Activated CD4-positive, alpha-beta memory T cell treated with anti-CD3 and anti-CD28 coated beads, Interleukin-2, amount 10 ng/mL, durations not matched to agents 7 days and 5 days (primary cell): ENCODE measurements at places on chromosomes 1 and 21. TPM values are rescaled to one million over a fixed set of nuclear protein-coding genes. Genes with fewer than 3 reads are reported as not detected.
A peak's percentile ranks its signal among the peaks of the same experiment; 100 is the strongest.

DNA sequence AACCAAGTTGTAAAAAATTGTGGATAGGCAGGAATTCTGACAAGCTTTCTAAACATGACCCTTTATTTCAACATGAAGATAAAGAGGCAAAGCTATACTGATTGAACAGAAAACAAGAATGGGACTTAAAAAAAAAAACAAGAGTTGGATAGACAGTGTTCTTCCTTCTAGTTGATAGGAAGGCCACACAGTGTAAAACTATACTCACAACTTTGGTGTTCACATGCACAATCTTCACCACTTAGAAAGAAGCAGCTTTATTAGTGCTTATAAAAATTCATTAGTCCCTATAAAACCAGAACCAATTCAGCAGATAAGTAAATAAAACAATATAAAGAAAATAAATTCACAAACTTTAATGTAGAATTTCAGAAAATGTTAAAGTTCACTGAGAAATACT, 101.8 kb downstream of the AKT3 start:
- H3K4me3 ChIP-seq, result no peak overlapping the region
- H3K4me1 ChIP-seq, result no peaks in the 10 kb centered on the region
- H3K27me3 ChIP-seq, result no peaks in the 10 kb centered on the region
- no peak for DNase-seq
- H3K36me3 ChIP-seq, result peaks cover 4% of the 10 kb centered on the region

DNA sequence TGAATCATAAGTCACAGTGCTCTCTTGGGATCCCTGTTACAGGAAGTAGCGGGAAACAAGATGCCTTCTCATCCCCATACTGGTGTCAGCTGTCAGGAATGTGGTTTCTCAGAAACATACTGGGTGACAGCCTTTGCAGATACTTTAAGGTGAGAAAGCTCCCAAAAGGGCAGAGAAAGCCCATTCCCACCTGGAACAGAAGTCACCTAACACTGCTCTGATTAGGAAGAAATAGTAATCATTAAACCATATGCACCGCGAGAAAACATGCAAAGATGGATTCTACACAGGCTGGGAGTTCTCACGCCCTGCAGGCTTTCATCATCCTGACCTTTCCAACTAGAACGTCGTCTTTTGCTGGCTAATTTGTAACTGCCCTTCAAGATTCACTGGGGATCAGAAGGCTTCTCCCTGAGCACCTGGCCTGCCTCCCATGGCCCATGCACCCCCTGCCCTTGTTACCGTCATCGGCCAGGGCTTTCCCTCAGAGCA, 46.2 kb upstream of the SLC44A3 start:
- no peak overlapping the region for H3K27ac ChIP-seq
- peaks cover 5% of the 10 kb centered on the region for H3K27me3 ChIP-seq
- H3K4me1 ChIP-seq, result no peaks in the 10 kb centered on the region
- no peaks in the 10 kb centered on the region for H3K36me3 ChIP-seq

DNA sequence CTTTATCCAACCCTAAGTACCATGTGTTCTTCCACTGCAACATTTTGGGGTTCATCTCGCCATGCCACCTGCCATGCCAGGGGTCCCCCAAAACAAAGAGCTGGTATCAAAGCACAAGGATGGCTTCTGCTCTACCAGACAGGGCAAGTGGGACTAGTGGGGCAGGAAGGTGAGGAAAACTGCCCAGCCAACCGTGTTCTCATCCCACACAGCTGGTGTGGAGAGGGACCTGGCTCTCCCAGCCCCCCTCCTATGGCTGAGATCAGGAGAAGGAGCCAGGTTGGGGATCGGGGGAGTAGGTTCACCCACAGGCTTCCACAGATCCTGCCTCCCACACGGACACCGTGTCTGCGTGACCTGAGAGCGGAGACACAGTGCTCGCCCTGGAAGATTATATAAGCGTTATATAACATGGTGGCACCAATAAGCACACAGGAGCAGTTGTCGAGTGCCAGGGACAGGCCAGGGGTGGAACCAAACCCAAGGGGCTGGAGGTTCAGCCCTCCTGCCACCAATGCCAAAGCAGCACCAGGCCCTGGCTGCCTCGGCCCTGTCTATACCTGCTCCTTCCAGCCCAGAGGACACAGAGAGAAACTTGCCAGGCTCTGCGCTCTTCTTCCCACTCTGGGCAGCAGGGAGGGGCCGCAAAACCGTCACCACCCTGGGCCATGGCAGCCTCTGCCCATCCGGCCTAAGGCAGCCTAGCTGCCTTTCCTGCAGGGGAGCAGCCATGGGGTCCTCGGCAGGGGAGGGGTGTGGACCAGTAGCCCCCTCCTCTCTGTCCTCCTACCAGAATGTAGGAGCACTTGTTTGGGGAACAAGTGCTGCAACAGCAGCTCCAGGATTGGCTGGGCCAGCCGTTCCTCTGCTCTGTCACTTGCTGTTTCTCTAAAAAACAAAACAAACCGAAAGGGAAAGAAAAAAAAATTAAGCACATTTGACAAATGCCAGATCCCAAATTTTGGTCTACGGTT, 43.5 kb downstream of the CD34 start:
- DNase-seq, result peak; percentile 48
- H3K4me3 ChIP-seq, result peak overlapping the region; percentile 93
- H3K27me3 ChIP-seq, result no peaks in the 10 kb centered on the region
- peak overlapping the region; percentile 91 for H3K27ac ChIP-seq

DNA sequence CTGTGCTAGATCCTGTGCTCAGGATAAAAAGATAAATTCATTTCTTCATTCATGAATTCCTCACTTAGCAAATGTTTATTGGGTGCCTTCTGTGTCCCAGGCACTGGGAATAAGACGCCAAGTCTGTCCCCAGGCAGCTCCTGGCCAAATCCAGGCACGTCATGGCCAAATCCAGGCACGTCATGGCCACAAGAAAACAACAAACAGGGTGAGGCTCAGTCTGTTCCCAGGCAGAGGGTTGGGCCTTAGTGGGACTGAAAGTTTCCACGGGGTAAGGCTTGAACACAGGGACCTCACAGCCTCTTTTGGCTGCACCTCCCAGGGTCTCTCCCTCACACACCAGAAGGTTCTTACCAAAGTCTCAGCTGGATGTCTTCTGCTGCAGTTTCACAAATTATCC, 95.7 kb downstream of the PAX7 start:
- H3K36me3 ChIP-seq, result no peaks in the 10 kb centered on the region
- H3K4me1 ChIP-seq, result no peaks in the 10 kb centered on the region
- no peak for DNase-seq
- no peak overlapping the region for H3K4me3 ChIP-seq

DNA sequence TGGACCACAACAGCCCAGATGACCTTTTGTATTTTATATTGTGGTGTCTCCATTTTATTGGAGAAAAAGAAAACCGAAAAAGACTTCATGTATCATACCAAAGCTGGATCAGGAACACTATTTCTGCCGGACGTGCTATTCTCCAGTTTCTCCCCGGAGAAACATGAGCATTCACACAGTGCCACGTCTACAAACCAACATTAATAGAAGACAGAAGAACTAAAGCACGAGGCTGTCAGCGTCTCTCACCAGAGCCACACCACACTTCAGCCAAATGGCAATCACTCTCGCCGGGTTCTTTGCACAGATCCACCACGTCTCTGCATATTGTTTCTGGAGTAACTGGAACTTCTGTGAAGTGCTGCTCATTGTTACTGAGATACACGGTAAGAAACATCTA, 24.8 kb downstream of the TP53BP2 start:
- no peaks in the 10 kb centered on the region for H3K27me3 ChIP-seq
- H3K36me3 ChIP-seq, result peaks cover 21% of the 10 kb centered on the region
- no peak overlapping the region for H3K27ac ChIP-seq
- peaks cover 25% of the 10 kb centered on the region for H3K4me1 ChIP-seq
- DNase-seq, result no peak

- no peaks in the 10 kb centered on the region for H3K36me3 ChIP-seq
- H3K4me3 ChIP-seq, result no peak overlapping the region
- H3K4me1 ChIP-seq, result peaks cover 1% of the 10 kb centered on the region
- no peak for DNase-seq
- no peaks in the 10 kb centered on the region for H3K27me3 ChIP-seq
Observed at GRCh38 chr1:99843760-99844159, 6.4 kb upstream of the AGL start.

DNA sequence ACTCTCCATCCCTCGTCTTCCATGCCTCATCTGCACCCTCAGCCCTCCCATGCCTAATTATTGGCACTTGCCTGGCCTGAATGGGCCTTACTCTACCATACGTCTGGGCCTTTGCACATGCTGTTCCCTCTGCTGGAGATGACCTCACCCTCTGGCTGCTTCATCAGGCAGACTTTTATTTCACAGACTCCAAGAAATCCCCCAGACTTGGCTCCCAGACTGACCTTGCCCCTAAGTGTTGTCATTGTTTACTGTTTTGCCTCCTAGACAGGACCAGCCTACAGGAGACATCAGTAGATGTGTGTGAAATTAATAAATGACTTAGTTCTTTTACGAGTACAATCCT, 5.2 kb upstream of the AHDC1 start:
- no peak overlapping the region for H3K4me3 ChIP-seq
- DNase-seq, result no peak
- H3K27ac ChIP-seq, result no peak overlapping the region
- H3K27me3 ChIP-seq, result peaks cover 2% of the 10 kb centered on the region

DNA sequence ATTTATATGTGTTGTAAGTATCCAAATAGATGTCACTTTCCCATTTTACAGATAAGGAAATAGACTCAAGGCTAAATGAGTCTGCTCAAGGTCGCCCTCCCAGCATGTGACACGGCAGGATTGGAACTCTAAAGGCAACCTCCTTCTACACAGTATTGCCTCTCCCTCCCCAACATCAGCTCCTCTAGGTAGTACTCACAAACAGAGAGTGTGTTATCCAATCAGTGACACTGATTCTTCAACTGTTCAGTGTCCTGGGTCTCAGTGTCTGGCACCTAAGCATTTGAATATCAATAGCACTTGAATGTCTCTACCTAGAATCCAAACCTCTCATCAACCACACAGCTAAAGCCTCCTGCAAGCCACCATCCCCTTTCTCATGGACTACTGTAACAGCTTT, 87.1 kb downstream of the DAB1 start:
- no peak overlapping the region for H3K4me3 ChIP-seq
- H3K27ac ChIP-seq, result no peak overlapping the region
- H3K27me3 ChIP-seq, result no peaks in the 10 kb centered on the region
- H3K36me3 ChIP-seq, result no peaks in the 10 kb centered on the region
- no peak for DNase-seq
- H3K4me1 ChIP-seq, result no peaks in the 10 kb centered on the region

GRCh38 chr1:34806396-34806795, 13.6 kb downstream of the GJA4 start:
- no peak overlapping the region for H3K27ac ChIP-seq
- H3K4me3 ChIP-seq, result no peak overlapping the region
- no peak for DNase-seq
- H3K27me3 ChIP-seq, result peaks cover 8% of the 10 kb centered on the region
- H3K4me1 ChIP-seq, result no peaks in the 10 kb centered on the region

GRCh38 chr1:30682396-30683275, 40.7 kb downstream of the MATN1 start:
- H3K27ac ChIP-seq, result no peak overlapping the region
- H3K4me3 ChIP-seq, result no peak overlapping the region
- no peaks in the 10 kb centered on the region for H3K36me3 ChIP-seq
- peaks cover 51% of the 10 kb centered on the region for H3K27me3 ChIP-seq
- H3K4me1 ChIP-seq, result no peaks in the 10 kb centered on the region
- no peak for DNase-seq

DNA sequence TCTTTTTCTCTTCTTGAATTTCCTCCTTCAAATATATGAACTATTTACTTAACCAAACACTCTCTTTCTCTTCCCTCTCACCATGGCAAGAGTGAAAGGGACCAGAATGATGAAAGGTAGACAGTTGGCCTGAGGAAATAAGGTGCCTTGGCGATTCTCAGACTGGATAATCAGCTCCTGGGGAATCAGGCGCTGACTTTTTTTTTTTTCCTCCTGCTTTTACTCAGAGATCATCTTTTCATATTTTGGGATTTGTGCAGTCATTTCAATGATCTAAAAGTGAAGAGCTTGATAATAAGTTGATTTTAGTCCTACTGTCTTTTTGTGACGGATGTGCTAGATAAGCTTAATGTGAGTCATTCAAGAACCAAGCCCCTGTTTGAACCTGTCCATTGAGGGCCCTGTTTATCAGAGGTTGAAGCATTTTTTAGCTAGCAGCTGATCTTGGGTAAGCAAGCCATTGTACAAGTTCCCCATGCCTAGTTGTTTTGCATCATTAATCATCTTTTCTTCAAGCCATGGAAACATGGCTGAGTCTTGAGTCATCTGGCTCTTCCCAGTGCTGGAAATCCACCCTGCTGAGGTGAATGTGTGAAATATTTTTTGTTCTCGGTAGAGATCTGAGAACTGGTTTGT, 40.8 kb downstream of the ITSN1 start:
- peaks cover 17% of the 10 kb centered on the region for H3K27me3 ChIP-seq
- no peak overlapping the region for H3K4me3 ChIP-seq
- no peaks in the 10 kb centered on the region for H3K4me1 ChIP-seq
- no peak for DNase-seq
- H3K36me3 ChIP-seq, result no peaks in the 10 kb centered on the region

DNA sequence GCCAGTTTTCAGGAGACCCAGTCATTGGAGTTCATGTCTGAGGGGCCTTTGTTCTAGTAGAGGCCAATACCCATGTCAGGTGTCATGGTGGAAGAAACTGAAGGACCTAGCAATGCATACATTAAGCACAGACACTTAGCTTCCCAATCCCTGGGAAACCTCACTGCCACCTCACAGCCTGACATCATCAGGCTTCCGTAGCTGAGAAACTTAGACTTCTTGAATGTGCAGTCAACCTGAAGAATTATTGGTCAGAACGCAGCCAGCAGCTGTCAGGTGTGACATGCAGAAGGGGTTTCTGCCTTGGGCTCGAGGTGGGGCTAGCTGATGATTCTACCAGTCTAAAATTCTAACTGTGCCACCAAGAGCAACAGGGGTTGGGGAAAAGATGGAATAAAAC, 1.9 kb upstream of the ITPKB start:
- DNase-seq, result no peak
- no peaks in the 10 kb centered on the region for H3K27me3 ChIP-seq
- peaks cover 21% of the 10 kb centered on the region for H3K4me1 ChIP-seq
- no peak overlapping the region for H3K4me3 ChIP-seq

DNA sequence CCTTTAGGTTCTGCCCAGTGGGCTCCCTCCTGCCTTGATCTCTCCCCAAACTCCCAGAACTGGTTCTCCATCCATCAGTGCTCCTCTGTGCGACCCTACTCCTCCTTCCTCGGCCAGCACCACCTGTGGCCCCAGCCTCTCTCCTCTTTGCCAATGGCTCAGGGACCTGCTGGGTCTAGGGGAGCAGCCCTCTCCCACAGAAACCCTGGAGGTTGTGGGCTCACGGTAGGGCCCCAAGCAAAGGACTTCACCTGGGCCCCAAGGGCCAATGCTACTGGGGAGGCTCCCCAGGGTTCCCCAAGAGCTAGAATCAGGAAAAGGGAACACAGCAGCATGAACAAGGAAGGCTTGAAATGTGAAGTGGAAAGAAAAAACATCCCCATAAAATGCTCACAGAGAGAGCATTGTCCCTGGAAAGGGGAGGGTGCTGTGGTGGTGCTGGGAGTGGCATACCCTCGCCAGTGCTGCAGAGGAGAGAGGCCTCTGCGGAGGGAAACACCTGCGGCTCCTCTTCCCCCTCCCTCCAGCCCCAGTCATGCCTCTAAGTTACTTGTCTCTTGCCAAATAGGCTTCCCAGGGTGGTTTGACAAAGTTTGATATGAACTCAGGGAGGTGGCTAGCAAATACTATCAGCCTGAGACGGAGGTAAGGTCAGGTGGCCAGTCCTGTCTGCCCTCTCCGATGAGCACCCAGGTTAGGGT, 2.5 kb downstream of the TMEM63A start:
- DNase-seq, result no peak
- peaks cover 71% of the 10 kb centered on the region for H3K4me1 ChIP-seq
- H3K4me3 ChIP-seq, result peak overlapping the region; percentile 89
- H3K27ac ChIP-seq, result peak overlapping the region; percentile 88

The AK5 gene
- total RNA-seq, result 0.65 TPM

The CYP4A11 gene
- not detected for total RNA-seq

The OR2T11 gene
- total RNA-seq, result not detected
